Hepatocyte (in vitro differentiated cells): ENCODE measurements at places on chromosomes 3 and 15.

DNA sequence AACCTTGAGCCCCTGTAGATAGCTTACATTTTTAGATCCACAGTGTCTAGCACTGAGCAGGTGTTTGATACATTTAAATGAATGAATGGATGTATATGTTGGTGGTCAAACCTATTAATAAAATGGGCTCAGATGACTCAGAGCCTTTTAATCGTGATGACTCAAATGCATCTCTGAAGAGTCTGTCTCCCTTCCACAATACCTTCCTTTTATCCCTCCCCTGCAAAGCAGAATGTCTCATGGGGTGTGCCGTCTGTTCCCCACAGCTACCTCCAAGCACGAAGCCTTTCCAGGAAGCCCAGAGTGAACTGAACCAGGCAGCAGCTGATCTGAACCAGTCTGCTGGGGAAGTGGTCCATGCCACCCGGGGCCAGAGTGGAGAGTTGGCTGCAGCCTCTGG lies 303.5 kb upstream of the TPM1 start:
- DNase-seq, result no peak

DNA sequence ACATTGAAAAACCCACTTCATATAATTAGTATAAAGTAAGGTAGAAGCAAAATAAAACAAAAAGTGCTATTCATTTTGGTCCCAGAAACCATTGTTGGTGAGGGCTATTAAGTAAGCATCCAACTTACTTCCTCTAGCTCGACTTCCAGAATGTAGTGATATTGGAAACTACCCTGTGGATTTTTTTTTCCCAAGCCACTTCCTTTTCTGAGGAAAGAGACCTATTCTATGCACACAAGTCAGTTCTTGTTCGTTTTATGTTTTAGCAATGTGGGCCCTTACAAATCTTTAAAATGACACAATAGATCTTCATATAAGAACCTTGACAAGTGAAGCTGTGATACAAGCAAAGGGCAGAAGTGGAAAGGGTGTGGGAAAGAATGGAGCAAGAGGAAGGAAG lies 402.0 kb upstream of the TBL1XR1 start:
- DNase-seq, result no peak

DNA sequence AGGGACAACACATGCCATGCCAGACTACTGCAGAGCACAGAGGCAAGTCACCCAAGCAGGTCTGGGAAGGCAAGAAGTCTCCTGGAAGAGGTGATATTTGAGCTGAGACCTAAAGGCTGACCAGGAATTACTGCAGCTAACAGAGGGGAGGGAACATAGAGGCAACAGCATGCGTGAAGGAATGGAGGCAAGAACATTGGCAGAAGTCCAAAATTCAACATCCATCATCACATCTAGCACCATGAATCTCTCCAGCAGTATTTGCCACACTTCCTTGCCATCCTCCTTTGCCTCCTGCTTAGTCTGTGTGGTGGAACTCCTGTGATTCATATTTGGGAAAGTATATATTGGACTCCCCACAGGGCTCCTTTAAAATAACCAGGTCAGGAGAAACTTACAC lies 870 bp upstream of the TSEN2 start:
- DNase-seq, result no peak

- no peak for DNase-seq
Measured at GRCh38 chr3:23041918-23042696, 161.0 kb upstream of the UBE2E2 start.
